Vagina (tissue), 2 donors: ENCODE measurements at places on chromosomes 16 and 17.

DNA sequence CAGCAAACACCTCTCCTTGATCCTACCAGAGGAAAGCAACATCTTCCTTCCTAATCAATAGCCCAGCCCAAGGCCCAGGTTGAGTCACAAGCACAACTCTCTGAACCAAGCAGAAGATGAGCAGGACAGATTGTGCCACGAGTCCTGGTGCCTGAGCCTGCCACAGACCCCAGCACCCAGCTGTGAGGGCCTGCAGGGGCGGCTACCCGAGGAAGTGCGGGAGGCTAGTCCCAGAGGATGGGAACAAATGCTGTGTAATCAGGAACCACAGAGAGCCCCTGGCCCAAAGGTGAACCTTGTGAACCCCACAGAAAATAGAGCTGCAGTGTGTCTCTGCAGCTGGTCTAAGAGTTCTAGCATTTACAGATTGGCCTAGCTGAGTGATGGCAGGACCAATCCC lies 126.8 kb upstream of the HSBP1 start:
- no peak for DNase-seq

DNA sequence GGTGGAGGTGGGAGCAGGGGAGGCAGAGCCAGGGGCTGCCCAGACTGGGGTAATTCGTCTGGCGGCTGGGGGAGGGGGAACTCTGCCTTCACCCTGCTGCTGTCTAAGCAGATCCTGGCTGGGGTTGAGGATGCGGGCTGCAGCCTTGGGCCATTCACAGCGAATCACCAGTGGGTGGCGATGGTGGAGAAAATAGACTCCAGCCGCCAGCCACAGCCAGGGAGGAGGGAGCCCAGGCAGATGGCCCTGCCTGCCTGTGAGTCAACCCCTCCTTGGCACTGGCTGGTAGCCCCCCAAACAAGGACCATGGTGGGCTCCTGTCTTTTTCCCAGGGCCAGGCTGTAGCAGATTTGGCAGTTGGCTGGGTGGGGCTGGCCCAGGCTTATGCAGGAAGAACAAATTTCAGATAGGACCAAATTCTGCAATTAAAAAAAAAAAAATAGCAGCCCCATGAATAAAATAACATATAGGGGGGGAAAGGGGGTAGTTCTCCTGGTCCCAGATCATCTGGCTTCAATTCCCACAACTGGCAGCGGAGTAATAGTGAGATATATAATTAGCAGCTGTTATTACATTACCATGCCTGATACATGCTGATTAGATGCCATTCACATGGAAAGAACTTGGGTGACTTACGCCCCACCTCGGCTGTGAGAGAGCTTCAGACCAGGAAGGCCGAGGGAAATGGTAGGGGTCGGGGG lies 41.5 kb upstream of the CDH5 start:
- no peak for DNase-seq

- DNase-seq: no peak
Observed at GRCh38 chr16:3216263-3216640, 18.7 kb downstream of the ZNF200 start.

GRCh38 chr17:34275881-34276280 lies 5.9 kb downstream of the CCL7 start:
- no peak for DNase-seq

DNA sequence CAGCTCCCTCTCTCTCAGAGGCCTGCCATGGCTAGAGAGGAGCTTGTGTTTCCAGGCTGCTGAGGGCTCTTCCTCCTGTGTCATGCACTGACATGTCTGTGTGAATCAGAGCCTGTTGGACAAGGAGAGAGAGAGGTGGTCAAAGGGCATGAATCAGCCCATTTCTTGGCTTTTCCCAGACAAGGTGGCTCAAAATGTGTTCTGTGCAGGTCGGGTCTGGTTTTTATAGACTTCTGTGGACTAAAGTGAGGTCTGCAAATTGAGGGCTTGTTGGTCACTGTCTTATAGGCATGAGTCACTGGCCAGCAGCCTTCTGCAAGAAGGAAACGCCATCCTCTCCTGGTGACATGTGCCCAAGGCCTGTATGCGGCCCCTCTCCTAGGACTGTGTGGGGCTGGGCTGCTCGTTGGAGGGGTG lies 97.9 kb downstream of the FOXL1 start:
- no peak for DNase-seq

DNA sequence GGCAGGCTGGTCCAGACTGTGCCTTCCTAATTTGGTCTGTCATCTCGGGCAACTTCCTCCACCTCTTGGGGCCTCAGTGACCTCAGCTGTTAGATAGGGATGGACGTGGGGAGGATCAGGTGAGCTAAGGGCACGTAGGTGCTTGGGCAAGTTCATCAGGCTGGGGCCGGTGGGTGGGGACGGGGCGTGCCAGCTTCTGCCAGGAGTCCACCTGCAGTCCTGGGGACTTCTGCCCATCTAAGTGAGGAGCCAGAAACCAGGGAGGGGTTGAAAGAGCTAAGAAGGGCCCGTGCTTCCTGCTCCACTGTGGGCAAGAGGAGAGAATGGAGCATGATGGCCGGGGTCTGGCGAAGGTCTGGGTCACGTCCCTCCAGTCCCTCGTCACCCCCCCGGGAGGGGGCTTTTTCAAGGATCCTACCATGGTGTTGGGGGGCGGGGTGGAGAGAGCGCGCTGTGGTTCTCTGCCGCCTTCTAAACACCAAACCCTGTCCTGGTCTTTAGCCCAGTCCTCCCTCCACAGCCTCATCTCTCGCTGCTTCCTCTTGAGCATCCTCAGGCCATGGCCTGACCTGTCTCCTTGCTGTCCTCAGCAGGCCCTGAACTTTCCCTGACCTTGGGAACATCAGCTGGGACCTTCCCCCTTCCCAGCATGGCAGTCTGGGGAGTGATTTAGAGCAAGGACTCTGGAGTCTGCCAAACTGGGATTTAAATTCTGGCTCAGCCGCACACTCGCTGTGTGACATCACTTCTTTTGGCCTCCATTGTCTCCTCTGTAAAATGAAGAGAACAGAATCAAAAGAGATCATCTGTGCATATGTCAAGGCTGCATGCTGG lies 21.6 kb downstream of the SPNS2 start:
- no peak for DNase-seq

GRCh38 chr17:83078378-83079351 lies 744 bp upstream of the METRNL start:
- no peak for DNase-seq

DNA sequence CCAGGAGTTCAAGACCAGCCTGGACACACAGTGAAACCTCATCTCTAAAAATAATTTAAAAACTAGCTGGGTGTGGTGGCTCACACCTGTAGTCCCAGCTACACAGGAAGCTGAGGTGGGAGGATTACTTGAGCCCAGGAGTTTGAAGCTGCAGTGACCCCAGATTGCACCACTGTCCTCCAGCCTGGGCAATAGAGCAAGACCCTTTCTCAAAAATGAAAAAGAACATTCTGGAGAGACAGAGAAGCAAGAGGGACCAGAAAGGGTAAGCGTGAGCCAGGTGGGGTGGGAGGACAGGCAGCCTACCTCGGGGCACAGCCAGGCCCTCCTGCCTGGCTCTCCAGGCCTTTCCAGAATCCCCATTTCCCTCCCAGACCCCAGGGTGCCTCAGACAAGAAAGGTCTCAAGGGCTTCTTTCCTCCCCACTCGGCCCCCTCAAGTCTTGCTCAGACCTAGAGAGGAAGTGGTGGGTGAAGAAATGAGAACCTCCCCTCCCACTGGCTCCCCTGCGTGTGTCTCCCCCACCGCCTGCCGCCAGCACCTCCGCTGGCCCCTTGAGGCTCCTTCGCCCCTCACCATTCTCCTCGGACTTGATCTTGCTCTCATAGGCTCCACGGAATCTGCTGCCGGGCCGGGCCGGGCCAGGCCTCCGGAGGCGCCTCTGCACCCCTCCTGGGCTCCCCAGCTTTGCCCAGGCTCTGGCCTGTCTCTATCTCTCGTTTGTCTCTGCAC lies 503 bp downstream of the C16orf54 start:
- DNase-seq: no peak

GRCh38 chr17:45791935-45792334 lies 7.8 kb downstream of the CRHR1 start:
- DNase-seq: no peak

DNA sequence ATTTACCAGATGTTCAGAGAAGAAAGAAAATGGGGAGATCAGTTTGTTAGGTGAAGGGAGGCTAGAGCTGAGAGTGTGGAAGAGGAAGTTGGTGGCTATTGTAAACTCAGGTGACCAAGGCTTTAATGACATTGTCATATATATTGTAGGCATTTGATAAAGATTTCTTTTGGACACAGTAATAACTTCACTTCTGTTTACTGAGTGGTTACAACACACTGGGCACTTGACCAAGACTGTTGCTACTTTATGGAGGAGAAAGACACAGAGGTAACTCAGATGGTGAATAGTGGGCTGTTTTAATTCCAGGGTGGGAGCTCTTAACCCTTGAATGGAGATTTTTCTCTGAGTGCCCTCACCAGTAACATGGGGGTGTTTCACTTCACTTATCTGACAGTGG lies 46.0 kb downstream of the TNRC6A start:
- no peak for DNase-seq

- no peak for DNase-seq
Observed at GRCh38 chr16:81634380-81635062, 144.6 kb upstream of the PLCG2 start.

DNA sequence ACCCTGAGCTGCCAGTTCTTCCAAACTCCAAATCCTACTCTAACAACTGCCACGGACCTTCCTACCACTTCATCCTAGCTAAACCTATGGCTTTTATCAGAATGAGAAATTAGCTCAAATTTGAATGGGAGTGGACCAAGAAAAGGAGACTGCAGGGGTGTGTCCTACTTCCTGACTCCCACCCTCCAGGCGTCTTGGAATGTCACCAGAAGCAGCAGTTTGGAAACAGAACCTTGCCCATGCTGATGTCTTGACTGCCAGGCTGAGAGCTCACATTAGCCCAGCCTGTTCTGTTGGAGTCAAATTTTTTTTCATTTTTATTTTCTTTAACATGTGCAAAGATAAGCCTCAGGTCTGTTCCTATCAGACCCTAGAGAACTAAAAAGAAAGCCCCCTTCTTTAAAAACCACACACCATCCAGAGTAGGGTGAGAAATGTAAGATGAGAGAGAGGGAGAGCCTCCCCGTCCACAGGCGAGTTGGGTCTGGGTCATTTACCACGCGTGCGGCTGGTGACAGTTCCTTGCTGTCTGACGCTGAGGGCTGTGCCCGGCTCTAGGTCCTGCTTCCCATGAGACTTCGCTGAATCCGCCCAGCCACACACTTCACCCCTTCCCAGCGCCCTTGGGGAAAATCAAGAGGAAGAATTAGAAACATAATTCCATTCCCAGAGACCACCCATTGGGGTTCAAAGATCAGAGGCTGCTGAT lies 54.3 kb downstream of the WNT3 start:
- DNase-seq: no peak

GRCh38 chr17:10177913-10178505 lies 20.4 kb downstream of the GAS7 start:
- DNase-seq: no peak
